BE2C (cell line): ENCODE measurements at places on chromosomes 1 and 21.

GRCh38 chr1:1599935-1600860, at the start of gene FNDC10:
Gene FNDC10 (minus strand): TSS chr1:1600135. CDS start chr1:1600015, 120 bp downstream.
- no peak for DNase-seq

DNA sequence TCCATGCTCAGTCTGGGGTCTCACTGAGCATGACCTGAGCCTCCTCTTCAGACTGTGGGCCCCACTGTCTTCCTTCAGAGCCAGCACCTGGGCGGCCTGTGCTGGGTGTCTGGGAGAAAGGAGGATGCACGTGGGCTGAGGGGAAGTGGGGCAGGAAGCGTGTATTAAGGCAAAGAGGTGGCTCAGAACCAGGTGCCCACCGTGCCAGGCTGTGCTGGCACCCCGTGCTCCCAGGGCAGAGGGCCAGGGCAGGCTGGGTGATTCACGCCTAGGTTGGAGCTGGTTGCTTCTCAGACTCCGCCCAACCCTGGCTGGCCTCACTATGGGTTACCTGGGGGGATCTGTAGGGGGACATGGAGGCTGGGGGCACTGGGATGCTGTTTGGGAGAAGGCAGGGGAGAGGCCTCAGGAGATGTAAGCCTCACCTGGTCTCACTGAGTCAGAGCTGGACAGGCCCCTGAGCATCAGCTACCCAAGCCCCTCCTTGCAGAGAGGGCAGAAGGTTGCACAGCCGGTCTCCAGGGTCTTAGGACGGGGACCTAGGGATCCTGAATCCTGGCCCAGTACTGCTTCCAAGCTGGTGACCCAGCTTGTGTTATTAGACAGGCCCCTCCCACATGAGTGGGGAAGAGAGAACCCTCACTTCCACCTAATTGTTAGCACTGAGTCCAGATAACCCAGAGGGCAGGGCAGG, 18.6 kb upstream of the PADI1 start:
- DNase-seq = no peak

DNA sequence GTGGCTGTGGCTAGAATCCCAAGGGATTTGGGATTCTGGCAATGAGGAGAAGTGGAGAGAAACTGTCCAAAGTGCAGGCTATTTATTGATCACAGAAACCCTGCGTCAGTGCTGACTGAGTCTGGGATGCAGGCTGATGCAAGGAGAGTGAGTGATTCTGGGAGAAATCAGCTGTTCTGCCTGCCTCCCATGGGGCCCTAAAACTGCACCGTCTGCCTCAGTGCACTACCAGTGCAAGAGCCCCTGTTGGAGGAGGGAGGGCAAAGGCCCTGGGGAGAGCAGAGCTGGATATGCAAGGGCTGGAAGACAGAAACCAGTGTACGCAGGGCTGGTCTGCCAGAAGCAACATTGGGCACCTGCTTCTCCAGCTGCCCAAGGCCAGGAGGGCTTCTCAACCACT, 42.6 kb downstream of the C1orf198 start:
- no peak for DNase-seq

DNA sequence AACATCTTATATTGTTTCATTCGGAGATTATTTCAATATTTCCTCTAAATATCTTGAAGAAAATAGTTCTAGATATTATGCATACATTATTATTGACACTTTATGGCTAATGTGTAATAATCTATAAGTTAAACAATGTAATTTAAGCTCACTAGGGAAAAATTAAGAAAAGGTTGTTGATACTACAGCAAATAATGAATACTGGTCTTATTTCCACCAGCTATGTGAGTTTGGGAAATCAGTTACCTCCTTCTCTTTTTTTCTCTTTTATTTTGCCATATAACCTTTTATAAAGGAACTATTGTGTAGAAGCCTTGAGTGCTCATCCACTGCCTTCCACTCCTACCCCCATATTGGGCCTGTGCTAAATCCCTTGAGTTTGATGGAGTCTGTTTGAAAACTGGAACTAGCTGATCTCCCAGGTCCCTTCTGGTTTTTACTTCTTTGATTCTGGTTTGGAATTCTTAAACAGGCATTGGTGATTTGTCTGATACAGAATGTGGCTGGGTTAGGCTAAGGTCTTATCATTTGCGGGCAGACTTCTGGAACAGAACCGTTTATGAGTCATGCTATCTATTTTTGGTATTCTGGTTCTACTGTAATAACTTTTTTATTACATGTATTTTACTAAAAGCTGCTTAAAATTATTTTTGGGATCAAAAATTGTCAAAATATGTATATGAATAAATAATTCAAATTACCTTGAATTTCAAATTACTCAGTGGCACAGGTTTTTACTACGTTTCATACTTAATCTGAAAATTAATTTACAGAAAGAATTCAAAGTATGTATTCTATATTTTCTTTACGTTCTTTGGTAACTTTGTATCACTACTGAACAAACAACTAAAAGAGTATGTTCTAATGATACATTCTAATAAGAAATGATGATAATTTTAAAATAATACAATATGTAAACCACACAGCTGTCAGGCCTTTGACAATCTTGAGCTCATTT, 5.0 kb upstream of the CDC14A start:
- DNase-seq = no peak
